ENCODE measurements at places on chromosomes 16 and 17.

- DNase-seq: no peak
These were observed 37.5 kb upstream of the LITAF start for GRCh38 chr16:11624205-11624604.

GRCh38 chr16:66639091-66639885 lies 34.8 kb downstream of the CMTM3 start:
- no peak for DNase-seq

DNA sequence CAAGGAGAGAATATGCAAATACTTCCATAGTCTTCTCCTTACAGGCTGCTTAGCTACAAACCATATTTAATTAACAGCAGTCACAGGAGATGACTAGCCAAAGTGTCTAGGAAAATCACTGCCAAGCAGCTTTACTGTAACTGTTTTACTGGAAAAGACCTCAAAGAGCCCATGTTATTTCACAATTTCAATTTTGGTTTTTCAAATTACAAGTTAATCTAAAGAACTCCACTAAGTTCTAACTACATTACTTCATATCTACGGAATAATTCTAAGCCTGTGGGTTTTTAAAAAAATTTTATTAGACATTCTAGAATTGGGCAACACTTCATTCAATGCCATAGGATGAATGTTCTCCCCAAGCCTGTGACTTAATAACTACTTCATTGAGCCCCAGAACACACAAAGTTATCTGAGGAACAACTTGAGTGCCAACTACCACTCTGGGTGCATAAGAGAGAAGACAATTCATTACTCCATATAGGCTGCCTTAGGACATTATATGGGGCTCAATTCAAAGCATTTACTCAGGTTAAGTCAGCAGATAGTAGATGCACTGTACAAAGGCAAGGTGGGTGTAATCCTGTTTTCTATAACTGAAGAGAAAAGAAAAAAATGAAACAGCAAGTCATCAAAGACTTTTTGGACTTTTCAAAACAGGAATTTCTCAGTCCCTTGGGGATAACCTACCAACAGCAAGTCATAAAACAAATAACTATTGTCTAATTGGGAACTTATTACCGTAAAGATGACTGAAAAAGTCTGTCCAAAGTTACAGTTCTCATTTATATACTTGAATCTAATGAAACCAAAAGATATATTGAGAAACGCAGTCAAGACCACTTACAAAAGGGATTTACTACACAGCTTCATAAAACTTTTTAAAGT lies 33.0 kb downstream of the STAT3 start:
- DNase-seq: no peak

DNA sequence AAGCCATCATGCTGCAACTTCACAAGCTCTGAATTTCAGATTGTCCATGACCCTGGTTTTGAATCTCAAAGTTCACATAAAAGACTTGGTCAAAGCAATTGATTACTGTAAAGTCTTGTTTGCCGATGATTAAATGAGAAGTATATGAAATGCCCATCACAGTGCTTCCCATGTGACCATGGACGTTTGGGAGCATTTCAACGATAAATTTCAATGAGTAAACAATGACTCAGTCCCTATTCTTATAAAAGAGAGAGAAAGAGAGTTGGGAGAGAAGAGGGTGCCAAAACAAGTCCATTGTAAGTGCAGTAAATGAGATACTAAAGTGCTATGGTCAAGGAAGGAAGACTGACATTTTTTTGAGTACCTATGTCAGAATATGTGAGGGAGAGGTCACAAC lies 276.9 kb downstream of the SOX9 start:
- DNase-seq: no peak

- DNase-seq: no peak
These were observed 6.8 kb downstream of the KRT37 start for GRCh38 chr17:41417576-41418015.

- DNase-seq: no peak
These were observed 140.7 kb downstream of the KATNIP start for GRCh38 chr16:27690608-27691007.

GRCh38 chr17:12959441-12959840 lies 58.4 kb downstream of the ELAC2 start:
- DNase-seq: no peak

GRCh38 chr17:56581635-56582627 lies 11.6 kb upstream of the NOG start:
- DNase-seq: no peak

- no peak for DNase-seq
These were observed 4.1 kb upstream of the NAGS start for GRCh38 chr17:44000141-44000860.

- DNase-seq: no peak
These were observed 9.6 kb downstream of the BANP start for GRCh38 chr16:87960852-87961251.

DNA sequence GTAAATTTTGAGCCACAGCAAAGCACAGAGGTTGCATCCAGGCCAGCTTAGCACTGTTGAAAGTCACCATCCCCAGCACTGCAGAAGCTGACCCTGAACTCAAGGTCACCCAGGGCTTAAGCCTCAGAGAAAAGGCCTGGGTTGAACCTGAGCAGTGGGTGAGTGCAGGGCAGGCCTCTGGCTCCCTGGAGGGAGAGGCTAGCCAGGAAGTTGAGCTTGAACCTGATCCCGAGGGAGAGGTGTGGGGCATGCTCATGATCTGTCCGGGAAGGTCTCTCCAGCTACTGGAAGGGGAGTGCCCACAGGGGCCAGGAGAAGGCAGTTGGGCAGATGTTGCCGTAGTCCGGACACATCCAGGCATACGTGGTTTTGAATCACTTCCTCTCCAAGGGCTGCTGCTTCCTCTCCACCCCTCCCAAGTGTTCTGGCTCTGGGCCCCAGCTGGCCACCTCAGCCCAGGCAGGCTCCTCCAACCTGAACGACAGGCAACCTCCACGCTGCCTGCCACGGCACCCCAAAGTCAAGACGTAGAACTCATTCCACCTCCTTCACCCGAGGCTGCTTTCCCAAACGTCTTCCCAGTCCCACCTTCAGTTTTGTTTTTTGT lies 18.4 kb downstream of the CARHSP1 start:
- no peak for DNase-seq

- no peak for DNase-seq
These were observed 326.7 kb downstream of the C16orf95 start for GRCh38 chr16:86990451-86990850.

DNA sequence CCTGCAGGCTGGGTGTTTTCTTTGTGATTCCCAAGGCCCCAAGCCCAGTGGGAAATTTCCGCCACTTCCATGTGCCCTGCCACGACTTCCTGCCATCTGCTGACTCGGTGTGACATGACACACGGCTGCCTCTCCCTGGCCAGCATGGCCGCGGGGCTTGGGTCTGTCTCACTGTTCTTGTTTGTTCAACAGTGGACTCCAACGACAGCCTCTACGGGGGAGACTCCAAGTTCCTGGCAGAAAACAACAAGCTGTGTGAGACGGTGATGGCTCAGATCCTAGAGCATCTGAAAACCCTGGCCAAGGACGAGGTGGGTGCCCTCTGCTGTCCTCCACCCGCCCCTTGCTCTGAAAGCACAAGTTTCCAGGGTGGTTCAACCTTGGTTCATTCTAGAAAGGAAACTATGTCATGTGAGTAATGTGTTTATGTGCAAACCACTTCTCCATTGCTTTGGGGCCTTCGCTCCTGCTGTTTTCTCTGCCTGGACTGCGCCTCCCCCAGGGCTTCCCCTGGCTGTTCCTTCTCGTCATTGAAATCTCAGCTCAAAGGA lies 26.8 kb downstream of the KNOP1 start:
- no peak for DNase-seq

- DNase-seq: no peak
These were observed 35.3 kb downstream of the TMEM132E start for GRCh38 chr17:34614698-34615097.

Measured in stimulated activated CD4-positive, alpha-beta T cell treated with anti-CD3 and anti-CD28 coated beads, Interleukin-12 subunit alpha, Interleukin-12 subunit beta, amount 100 ng/mL, for 4 hours (primary cell).